ENCODE measurements at places on chromosomes 3 and 15.

GRCh38 chr3:62252438-62253157 lies 120.8 kb downstream of the FEZF2 start:
- H3K4me3 ChIP-seq: no peak overlapping the region
- no peaks in the 10 kb centered on the region for H3K27me3 ChIP-seq
- no peaks in the 10 kb centered on the region for H3K4me1 ChIP-seq
- no peak overlapping the region for H3K27ac ChIP-seq

DNA sequence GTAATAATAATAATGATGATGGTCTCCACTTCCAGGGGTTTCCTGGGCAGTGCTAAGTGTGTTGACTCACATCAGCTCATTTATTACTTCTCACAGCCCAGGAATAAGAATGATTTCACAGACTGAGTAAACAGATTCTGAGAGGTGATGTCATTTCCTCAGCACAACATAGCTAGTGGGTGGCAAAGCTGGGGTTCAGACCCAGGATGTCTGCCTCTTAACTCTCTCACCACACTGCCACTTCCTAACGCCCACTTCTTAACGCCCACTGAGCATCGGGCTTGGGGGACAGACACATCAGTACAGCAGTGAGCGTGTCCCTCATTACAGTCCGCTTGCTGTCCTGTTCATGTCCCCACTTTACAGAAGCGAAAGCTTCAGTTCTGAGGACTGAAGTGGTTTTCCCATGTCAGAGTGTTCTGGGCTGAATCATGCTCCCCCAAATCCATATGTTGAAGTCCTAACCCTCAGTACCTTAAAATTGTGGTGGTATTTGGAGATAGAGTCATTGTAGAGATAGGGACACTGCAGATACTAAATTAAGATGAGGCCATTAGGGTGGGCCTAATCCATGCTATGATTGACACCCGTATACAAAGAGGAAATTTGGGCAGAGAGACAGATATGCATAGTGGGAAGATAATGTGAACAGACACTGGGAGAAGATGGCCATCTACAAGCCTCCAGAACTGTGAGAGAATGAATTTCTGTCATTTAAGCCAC lies 68.0 kb downstream of the ATP2B2 start:
- no peaks in the 10 kb centered on the region for H3K36me3 ChIP-seq
- H3K4me1 ChIP-seq: no peaks in the 10 kb centered on the region
- H3K27me3 ChIP-seq: no peaks in the 10 kb centered on the region
- no peak overlapping the region for H3K4me3 ChIP-seq

DNA sequence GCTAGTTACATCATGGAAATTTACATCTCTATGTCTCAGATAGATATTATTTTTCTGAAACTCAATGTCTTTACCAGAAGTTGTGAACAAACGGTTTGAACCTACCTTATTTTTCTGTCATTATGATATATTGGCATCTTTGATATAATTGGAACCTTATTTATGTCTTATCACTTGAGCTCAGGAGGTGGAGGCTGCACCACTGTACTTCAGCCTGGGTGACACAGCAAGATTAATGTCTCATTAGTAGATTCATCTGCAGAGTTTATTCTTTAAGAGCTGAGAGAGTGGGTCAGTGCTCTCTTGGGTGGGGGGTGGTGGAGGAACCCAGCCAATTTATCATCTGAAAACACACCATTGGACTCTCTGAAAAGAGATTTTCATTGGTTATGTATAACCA lies 21.4 kb downstream of the SCG3 start:
- no peaks in the 10 kb centered on the region for H3K4me1 ChIP-seq
- H3K36me3 ChIP-seq: no peaks in the 10 kb centered on the region
- peaks cover 25% of the 10 kb centered on the region for H3K27me3 ChIP-seq

GRCh38 chr15:29092376-29093064 lies 177.1 kb downstream of the NSMCE3 start:
- no peaks in the 10 kb centered on the region for H3K4me1 ChIP-seq
- no peaks in the 10 kb centered on the region for H3K36me3 ChIP-seq
- no peak overlapping the region for H3K27ac ChIP-seq

DNA sequence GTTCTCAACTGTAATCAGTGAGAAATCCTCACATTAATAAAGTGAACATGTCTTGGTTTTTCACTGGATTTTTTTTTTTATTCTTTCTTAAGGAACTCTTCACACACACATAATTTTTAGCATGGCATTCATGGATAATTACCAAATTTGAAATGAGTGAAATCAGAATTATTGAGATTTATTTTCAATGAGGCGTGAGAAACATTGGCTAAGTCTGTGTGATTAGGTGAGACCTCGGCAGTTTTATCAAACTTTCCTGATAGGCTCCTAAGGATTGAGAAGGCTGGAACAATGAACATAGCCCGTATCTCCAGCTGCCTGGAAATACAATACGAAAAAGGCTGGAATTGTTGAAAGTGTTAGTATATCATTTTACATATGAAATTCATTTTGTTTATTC lies 35.5 kb downstream of the MDFIC2 start:
- H3K4me1 ChIP-seq: peaks cover 11% of the 10 kb centered on the region
- no peak for DNase-seq
- H3K27me3 ChIP-seq: no peaks in the 10 kb centered on the region
- peak overlapping the region; percentile 28 for H3K27ac ChIP-seq
- H3K4me3 ChIP-seq: no peak overlapping the region

- no peaks in the 10 kb centered on the region for H3K27me3 ChIP-seq
- DNase-seq: no peak
- H3K4me1 ChIP-seq: peaks cover 17% of the 10 kb centered on the region
- H3K4me3 ChIP-seq: no peak overlapping the region
- H3K27ac ChIP-seq: no peak overlapping the region
- no peaks in the 10 kb centered on the region for H3K36me3 ChIP-seq
Measured at GRCh38 chr15:39431376-39431775, 149.5 kb upstream of the THBS1 start.

GRCh38 chr3:158548691-158549090 lies 22.3 kb upstream of the MLF1 start:
- no peak overlapping the region for H3K27ac ChIP-seq
- H3K4me3 ChIP-seq: no peak overlapping the region
- H3K36me3 ChIP-seq: no peaks in the 10 kb centered on the region
- DNase-seq: no peak
- H3K4me1 ChIP-seq: no peaks in the 10 kb centered on the region

DNA sequence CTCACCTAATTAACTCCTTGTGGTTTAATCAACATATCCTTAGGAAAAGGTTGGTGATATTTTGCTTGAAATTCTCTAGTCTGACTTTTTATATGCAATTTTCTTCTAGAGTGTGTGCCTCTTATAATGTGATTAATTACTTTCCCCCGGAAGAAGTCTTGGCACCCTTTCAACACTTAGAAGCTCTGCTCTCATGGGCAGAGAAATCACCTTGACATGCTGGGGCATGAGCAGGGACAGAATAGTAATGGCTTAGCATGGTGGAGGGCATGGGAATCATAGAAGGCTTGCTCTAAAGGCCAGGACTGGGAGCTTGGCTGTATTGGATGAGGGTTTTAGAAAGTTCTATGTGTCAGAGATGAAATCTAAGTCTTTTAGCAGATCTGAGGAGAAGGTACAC lies 293.5 kb downstream of the AGBL1 start:
- no peaks in the 10 kb centered on the region for H3K36me3 ChIP-seq
- H3K27me3 ChIP-seq: no peaks in the 10 kb centered on the region
- H3K4me1 ChIP-seq: no peaks in the 10 kb centered on the region

GRCh38 chr3:189270248-189270832 lies 98.6 kb downstream of the TPRG1 start:
- H3K27me3 ChIP-seq: no peaks in the 10 kb centered on the region
- no peak overlapping the region for H3K4me3 ChIP-seq
- no peaks in the 10 kb centered on the region for H3K36me3 ChIP-seq
- DNase-seq: peak; percentile 93
- peaks cover 61% of the 10 kb centered on the region for H3K4me1 ChIP-seq

DNA sequence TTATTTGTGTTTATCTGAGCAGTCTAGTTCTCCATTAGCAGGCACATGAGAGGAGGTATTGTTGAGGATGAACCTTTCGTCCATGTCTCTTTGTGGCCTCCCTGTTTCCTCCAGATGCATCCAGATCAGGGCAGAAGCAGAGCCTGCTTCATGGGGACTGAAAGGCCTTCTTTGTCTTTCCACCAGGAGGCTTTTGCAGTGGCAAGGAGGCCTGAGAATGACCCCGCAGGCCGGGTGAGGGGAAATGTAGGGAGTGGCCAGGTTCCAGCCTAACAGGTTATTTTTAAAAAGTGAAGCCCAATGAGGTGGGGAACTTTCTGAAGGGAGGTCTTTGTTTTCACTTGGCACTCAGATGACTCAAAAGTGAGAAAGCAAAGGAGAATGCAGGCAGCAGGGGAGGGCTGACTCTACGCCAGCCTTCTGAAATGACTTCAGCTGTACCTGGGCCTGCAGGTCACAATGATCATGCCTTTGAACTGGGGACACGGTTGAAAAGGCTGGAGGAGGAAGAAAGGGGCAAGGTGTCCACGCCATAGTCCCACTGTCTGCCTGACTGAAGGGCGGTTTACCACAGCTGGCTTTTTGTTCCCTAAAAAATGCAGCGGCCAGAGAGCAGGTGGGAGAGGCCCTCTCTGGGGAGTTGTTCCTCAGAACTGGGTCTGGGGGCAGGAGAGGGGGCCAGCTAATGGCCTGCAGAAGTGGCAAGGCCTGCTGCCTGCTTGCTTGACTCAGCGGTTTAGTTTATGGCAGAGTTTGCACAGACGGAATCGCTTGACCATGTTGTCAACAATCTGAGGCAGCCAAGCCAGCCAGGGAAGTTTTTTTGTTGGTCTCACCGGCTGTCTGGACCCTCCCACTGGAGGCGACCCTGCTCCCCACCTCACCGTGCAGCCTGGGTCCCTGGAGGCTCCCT lies 28.7 kb downstream of the CMTM7 start:
- H3K4me1 ChIP-seq: peaks cover 62% of the 10 kb centered on the region
- DNase-seq: peak; percentile 99
- no peaks in the 10 kb centered on the region for H3K27me3 ChIP-seq

DNA sequence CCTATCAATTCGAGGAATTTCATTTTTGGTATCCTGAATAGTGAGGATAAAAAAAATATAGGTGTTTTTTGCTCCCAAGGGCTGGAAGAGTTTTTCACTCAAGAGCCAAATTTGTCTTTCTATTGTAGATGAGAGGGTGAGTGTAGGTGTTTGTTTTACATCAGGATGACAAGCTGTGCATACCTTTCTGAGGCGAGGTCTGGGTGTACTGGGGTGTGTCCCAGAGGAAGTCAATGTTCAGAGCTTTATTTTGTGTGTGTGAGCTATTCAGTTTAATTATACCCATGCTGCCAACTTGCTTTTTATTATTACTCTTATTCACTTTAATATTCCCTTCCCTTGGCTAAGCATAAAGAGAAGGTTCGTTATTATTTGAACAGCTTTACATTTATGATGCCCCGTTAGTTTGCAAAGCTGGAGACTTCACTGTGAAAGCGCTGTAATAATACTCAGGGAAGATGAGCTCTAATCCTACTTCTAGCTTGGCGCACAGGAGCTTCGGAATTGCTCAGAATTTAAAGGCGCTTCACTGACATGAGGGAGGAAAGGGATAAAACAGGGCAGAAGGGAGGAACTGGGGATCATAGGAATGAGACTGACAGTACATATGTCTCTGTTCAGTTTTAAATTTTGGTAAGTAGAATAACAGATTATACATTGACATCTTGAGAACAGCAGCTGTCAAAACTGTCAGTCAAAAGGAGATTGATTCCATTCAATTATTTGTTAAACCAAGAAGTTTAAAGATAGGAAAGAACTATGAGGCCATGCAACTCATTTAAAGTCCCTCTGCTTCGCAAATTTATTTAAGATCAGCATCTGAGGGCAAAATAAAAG lies 117.7 kb upstream of the TP63 start:
- peak overlapping the region; percentile 82 for H3K27ac ChIP-seq
- no peaks in the 10 kb centered on the region for H3K36me3 ChIP-seq
- DNase-seq: peak; percentile 84
- 0 out of 2 replicates have a peak overlapping the region, but pooled peaks have one; percentile 16 for H3K4me3 ChIP-seq

DNA sequence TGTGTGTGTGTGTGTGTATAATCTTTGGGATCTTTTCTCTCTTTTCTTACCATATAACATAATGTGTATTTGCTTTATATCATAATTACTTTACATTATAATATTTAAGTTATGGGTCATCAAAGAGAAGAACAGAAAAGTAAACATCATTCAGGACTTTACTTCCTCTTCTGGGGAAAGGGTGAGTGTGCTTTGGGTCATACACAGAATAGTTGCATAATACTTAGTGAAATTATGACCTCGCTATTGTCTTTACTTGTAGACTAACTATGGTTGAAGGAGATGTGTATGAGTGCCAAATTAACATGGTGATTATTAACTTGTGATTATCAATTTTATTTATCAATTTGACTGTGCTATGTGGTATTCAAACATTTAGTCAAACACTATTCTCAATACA lies 1086.9 kb downstream of the DIPK2A start:
- DNase-seq: peak; percentile 38
- no peak overlapping the region for H3K4me3 ChIP-seq
- H3K4me1 ChIP-seq: no peaks in the 10 kb centered on the region

GRCh38 chr15:64152507-64153387 lies 1.2 kb downstream of the SNX22 start:
- H3K27me3 ChIP-seq: peaks cover 10% of the 10 kb centered on the region
- DNase-seq: no peak
- H3K27ac ChIP-seq: no peak overlapping the region
- H3K36me3 ChIP-seq: peaks cover 15% of the 10 kb centered on the region
- peak overlapping the region; percentile 62 for H3K4me3 ChIP-seq

DNA sequence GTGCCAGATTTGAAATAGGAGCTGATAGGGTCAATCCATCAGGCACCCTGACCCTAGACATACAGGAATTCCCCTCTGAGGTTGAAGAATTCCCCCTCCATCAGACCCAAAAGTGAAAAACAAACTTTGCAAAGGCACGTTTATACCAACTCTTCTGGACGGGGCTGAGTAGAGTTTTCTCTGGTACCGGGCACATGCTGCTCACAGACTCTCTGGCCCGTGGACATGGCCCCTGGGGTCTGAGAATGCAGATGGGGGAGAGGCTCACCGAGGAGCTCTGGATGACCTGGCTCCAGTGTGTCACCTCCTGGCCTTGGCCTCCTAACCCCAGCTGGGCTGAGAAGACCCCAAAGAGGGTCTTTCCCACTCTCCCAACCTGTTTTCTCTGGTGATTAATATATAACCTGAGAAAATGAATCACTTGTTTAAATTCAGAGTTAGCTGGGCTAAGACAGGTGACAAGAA lies 11.2 kb upstream of the LIPC start:
- no peak overlapping the region for H3K4me3 ChIP-seq
- no peaks in the 10 kb centered on the region for H3K27me3 ChIP-seq
- H3K36me3 ChIP-seq: no peaks in the 10 kb centered on the region
- no peak for DNase-seq

DNA sequence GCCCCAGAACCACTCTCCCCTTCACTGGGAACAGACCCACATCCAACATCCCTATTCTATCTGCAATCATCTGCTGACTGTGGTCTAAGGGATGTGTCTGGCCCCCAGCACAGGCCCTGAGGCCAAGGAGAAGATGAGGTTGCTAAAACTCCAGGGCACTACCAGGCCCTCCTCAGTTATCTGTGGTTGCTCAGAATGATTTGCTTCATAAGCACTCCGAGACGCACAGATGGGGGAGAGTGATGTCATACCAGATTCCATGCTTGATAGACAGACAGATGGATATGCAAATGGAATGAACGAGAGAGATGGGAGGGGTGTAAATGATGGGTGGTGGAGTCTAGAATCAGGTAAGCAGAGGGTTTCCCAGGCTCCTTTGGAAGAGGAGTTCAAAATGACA lies 57.8 kb downstream of the CEMIP start:
- no peak overlapping the region for H3K27ac ChIP-seq
- H3K4me1 ChIP-seq: peaks cover 35% of the 10 kb centered on the region
- no peaks in the 10 kb centered on the region for H3K36me3 ChIP-seq
- no peak overlapping the region for H3K4me3 ChIP-seq

GRCh38 chr3:94373456-94373855 lies 310.6 kb downstream of the NSUN3 start:
- no peaks in the 10 kb centered on the region for H3K36me3 ChIP-seq
- H3K4me1 ChIP-seq: no peaks in the 10 kb centered on the region
- DNase-seq: no peak
- H3K27me3 ChIP-seq: no peaks in the 10 kb centered on the region
- no peak overlapping the region for H3K4me3 ChIP-seq
- no peak overlapping the region for H3K27ac ChIP-seq

Measured in PC-3 (cell line).